ENCODE measurements at places on chromosomes 1 and 21.

GRCh38 chr1:203031467-203031866 lies 5.2 kb downstream of the PPFIA4 start:
- no peak for DNase-seq

- DNase-seq = no peak
Observed at GRCh38 chr1:29341936-29342335, 105.6 kb downstream of the PTPRU start.

DNA sequence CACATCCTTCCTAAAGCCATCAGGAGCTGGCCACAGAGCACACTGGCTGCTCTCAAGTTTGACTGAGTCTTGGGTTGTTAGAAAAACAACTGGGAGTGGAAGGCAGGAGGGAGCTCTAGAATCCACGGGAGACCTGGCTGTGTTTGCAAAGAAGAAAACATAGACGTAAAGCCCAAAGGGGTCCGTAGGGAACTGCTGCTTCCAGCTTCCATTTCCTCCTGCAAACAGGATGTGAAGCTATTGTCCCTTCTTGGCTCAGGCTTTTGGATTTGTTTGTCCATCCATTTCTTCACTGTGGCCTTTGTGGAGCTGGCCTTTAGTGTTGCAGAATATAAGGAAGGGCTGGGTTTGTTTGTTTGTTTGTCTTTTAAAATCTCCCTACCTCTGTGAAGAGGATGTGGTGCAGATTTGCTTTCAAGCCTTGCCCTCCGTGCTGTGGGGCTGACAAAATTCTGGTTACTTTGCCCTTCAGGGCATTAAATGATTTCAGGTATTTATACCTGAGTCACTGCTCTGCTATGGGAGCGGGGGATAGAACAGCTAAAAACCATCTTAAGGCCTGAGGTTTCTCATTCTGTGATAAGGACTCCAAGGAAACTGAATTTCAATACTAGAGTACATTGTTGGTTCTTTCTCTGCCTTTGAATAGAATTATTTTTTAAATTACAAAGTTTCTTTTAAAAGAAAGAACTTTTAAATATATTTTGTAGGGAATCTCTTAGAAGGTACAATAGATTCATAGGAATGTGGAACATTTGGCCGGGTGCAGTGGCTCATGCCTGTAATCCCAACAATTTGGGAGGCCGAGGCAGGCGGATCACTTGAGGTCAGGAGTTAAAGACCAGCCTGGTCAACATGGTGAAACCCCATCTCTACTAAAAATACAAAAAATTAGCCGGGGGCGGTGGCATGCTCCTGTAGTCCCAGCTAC lies 74.3 kb downstream of the MPZL1 start:
- DNase-seq = peak; percentile 68

DNA sequence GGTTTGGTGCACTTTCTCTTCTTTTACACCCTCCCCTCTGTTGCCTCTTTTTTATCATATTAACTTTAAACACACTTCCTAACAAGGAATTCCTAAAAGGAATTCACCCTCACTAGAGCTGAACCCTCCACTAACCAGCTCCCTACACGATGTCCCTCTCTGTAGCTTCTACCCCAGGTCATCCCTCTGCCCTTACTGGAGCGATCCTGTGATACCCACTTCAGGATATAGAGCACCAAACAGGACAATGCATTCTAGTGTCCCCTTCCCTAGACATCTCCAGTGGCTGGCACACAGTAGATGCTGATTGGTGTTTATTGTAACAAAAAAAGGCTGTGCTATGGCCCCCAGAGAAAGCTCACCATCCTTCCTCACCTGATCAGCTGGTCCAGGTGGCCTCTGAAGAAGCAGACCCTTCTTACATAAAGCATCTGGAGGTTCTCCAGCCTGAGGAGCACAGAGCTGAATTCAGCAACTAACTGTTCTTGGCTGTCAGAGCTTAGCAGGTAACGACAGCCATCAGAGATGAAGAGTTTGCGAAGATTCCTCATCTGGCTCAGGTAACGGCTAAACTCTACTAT lies 1.4 kb downstream of the PRAMEF18 start:
- DNase-seq = no peak

GRCh38 chr1:186143481-186143880 lies 231.6 kb downstream of the TPR start:
- no peak for DNase-seq

DNA sequence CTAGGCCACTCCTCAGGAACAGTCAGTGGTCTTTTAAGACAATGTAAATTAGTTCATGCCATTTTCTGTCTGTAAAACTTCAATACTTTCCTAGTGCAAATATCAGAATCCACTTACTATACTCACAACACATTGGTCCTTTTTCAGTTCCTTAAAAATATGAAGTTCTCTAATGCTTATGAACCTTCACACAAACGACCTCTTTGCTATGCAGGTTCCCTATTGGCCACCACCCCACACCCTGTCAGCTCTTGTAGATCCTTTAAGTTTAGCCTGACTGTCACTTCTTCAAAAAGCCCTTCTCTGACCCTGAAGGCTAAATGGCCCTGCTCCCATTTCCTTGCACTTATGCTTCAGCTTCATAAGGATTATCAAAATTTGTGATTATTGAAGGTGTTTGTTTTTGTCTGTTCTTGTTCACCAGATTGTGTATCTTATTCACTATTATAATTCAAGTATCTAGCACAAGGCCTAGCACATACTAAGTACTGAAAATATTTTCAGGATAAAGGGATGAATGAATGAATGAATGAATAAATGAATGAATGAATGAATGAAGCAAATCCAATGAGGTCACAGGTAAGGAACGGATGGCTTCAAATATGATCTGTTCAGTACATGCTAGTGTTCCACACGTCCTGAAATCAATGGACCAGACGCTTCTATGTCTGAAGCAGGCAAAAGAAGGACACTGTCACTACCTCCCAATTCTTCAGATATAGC lies 373.9 kb downstream of the VAV3 start:
- DNase-seq = no peak

DNA sequence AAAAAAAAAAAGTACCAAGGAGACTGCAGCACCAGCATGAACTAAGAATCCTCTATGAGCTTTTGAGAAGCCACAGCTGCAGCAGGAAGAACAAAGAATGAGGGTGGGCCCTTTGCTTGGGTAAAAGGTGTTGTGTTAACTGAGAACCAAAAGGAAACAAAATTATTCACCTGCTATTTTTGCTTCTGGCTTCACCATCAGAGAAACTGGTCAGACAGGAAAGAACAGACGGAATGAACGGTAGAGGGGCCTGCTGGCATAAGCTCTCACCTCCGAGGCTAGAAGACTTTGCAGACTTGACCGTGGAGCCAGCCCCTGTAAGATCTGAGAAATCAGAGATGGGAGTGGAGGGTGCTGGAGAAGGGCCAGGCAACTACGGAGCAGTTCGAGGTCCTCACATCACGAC lies 27.6 kb downstream of the IL10RB start:
- DNase-seq = no peak

DNA sequence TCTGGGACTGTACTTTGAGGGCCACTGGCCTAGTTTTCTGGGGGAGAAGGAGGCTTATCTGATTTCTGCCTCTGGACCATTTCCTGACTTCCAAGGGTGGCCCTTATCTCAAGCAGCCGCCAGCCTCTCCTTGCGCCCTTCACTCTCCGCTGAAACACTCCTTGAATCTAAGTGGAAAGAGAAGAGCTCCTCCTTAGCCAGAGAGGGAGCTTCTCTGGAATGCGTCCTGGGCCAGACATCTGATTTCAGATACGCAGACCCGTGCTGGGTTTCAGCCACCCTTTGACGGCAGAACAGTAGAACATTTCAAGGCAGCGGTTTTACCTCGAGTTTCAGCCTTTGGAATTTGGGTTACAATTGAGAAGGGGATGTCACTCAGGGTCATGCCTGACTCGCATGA lies 308.0 kb downstream of the CAMTA1 start:
- DNase-seq = no peak

GRCh38 chr1:103513711-103514110 lies 11.8 kb upstream of the RNPC3 start:
- DNase-seq = no peak

DNA sequence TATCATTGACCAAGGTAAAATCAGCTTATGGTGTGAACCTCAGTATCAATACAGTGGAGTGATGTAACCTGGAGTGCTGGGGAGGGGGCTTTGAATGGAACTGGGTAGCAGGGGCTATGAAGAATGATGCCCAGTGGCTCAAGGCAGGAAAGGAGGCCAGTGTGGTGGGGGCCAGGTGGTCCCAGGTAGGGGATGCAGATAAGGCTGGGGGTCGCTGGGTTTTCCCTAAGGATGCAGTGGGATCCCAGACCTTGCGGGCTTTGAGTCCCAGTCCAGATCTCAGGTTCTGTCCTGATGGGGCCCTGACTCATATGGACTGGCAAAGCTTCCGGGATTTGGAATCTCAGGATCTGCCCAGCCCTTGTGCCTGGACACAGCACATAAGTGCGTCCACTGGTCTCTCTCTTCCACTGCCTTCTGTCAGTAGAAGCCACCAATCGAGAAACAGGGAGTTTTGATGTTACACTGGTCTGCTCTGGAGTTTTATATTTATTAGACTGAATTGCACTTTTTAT lies 52.0 kb downstream of the S100B start:
- no peak for DNase-seq

DNA sequence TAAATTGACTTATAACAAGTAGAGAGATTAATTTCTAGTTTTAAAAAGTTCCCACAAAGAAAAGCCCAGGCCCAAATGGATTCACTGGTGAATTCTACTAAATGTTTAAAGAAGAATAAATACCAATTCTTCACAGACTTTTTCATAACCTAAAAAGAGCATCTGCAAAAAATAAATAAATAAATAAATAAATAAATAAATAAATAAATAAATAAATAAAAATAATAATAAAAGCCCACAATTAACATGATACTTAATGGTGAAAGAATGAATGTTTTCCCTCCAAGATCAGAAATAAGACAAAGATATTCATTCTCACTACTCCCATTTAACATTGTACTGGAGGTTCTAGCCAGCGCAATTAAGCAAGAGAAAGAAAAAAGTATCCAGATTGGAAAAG lies 97.6 kb upstream of the KAZN start:
- no peak for DNase-seq

DNA sequence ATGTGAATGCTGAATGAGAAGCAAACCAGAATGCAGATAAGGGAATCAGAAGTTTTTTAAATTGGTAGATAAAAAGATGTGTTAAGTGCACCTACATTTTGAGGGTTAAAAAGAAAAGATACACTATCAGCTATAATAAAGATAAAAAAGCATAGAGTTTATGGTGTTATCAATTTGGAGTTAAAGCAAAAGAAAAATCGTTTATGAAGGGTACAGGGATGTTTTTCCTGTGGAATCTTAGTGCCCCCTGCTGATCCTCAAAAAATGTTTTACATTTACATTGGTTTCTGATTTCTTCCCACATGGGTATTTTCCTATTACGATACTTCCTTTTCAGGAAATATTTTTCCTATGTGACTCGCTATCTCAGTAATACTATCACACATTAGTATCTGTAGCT lies 293.5 kb downstream of the MRPL39 start:
- DNase-seq = peak; percentile 60

DNA sequence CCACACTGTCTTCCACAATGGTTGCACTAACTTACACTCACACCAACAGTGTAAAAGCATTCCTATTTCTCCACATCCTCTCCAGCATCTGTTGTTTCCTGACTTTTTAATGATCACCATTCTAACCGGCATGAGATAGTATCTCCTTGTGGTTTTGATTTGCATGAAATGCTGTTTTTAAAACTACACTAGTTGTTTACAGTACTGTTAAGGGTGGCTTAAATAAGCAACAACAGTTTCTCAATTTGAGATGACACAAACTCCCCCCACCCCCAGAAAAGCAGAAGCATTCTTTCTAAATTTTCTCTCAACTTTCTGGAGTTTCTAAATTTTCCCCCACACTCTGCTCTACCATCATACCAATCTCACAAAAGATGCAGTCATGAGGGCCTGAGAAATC lies 7.1 kb upstream of the SLAMF7 start:
- no peak for DNase-seq

GRCh38 chr1:176177764-176178163 lies 29.3 kb downstream of the COP1 start:
- no peak for DNase-seq

DNA sequence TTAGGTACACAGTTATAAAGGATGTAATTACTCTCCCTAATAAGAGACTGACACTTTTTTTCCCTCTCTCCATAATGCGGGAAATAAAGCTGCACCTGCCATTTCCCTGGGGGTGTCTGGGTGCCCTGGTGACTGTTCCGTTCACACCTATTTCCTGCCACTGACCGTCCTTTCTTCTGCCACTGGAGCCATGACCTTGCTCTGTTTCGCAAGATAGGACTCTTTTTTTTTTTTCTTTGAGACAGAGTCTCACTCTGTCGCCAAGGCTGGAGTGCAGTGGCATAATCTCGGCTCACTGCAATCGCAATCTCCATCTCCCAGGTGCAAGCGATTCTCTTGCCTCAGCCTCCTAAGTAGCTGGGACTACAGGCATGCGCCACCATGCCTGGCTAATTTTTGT lies 66.1 kb upstream of the SERBP1 start:
- DNase-seq = no peak
